Stimulated activated CD4-positive, alpha-beta T cell treated with anti-CD3 and anti-CD28 coated beads, Interleukin-15, amount 100 ng/mL, for 1 hour (primary cell): ENCODE measurements at places on chromosomes 3 and 15.

- no peak for DNase-seq
Observed at GRCh38 chr15:72503147-72503546, 29.0 kb downstream of the ARIH1 start.

GRCh38 chr3:183883291-183884096, 1.2 kb downstream of the PARL start:
- DNase-seq, result no peak

DNA sequence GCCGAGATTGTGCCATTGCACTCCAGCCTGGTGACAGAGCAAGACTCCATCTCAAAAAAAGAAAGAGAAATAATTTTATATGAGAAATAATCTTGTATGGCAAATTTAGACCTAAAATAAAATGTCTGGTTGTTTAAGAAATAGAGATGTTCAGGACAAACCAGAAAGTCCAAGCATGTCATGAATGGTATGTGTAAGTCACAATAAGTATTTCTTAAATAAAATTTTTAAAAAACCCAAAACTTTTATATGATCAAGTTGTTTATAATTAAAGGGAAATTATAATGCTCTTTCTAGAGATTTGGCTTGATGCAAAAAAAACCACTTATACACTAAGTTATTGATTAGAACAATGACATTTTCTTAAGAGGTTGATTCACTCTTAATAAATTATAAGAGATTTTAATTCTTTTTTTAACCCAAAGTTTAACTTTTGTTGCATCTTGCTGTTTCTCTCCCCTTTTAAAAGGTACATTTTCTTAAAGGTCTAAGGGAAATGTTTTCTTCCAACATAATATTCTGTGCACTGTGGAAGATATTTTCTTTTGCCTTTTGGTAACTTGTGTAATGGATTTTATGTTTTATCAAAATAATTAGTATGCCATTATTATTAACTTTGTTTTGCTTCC, 105.7 kb downstream of the RTP4 start:
- DNase-seq, result no peak

DNA sequence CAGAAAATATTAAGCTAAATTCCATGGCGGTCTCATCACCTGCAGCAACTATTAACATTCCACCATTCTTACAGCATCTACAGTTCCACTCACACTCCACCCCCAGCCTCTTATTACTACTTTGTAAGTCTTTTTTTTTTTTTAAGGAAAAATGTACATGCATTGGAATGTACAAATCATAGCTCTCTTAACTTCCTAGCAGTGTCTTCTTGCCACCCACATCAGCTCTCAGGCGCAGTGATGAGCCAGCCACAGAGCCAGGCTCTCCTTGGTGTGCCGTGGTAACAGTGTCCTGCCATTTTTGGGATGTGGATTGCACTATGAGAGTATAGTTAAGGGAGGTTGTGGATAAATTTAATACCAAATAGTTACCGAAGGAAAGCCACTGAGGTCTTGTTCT, 17.8 kb downstream of the ABHD17C start:
- DNase-seq, result no peak

- DNase-seq, result no peak
Observed at GRCh38 chr15:43735416-43735815, 10.8 kb upstream of the PDIA3 start.

DNA sequence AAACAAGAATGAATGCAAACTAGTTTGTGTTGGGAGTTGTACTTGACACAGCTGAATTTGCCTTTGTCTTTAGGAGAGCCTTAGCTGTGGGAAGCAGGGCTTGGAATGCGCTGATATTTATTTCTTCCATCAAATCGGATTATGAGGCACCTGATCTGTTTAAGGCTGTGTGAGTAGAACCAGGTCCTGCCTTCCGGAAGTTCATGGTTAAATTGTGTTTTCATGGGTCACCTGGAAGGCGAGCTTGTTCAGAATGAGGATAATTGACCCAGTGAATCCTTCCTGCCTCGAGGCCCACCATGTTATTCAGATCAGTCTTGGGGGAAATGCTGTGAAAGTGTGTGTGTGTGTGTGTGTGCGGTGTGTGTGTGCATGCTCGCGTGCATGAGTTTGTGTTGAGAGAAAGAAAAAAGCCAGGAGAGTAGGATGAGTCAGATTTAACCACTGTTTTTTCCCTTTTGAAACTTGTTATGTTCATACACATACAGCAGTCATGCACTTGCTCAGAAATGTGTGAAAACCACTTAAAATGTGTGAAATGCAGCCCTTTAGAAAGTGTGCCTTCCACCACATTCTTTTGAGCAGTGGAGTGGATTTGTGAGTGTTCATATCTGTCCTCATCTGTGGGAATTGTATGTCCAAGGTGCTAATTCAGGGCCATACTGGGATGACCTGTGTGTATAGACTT, 36.7 kb downstream of the SMAD3 start:
- DNase-seq, result no peak

- no peak for DNase-seq
Observed at GRCh38 chr15:62079594-62079993, 12.8 kb downstream of the C2CD4A start.
